Hippocampal formation (tissue), 2 donors: ENCODE measurements at places on chromosomes 11 and 22.

- no peak for DNase-seq
Measured at GRCh38 chr11:128103278-128103873, 484.0 kb downstream of the ETS1 start.

- DNase-seq = no peak
Measured at GRCh38 chr11:127226949-127227348, 226.4 kb upstream of the KIRREL3 start.

DNA sequence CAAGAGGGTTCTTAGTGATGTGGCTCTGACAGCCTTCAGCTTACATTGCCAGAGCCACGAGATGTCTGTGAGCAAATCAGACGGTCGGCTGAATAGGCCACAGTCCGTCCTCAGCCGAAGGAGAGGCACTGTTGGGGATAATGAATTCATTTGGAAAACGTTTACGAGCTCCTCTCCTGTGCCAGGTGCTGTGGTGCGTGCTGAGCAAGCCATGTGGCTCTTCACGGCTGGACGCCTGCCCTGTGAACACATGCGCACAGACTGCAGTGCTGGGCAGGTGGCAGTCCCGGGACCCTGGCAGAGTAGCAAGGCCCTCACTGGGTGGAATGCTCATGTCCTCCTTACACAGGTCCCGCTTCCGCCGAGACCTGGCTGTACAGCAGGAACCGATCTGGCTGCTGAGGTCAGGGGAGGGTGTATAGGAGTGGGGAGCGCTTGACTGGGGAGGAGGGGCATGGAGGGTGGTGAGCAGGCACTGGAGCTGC, 6.8 kb downstream of the TBC1D22A start:
- no peak for DNase-seq

DNA sequence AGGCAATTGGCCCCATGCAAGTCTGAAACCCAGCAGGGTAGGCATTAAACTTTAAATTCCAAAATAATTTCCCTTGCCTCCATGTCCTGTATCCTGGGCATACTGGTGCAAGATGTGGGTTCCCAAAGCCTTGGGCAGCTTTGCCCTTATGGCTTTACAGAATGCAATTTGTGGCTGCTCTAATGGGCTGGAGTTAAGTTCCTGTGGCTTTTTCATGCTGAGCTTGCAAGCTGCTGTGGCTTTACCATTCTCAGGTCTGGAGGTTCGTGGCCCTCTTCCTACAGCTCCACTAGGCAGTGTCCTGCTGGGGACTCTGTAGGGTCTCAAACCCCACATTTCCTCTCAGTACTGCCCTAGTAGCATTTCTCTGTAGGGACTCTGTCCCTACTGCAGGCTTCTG, 15.0 kb upstream of the BIRC3 start:
- no peak for DNase-seq

GRCh38 chr11:55732936-55733335, 40.3 kb upstream of the OR5D13 start:
- DNase-seq = no peak

DNA sequence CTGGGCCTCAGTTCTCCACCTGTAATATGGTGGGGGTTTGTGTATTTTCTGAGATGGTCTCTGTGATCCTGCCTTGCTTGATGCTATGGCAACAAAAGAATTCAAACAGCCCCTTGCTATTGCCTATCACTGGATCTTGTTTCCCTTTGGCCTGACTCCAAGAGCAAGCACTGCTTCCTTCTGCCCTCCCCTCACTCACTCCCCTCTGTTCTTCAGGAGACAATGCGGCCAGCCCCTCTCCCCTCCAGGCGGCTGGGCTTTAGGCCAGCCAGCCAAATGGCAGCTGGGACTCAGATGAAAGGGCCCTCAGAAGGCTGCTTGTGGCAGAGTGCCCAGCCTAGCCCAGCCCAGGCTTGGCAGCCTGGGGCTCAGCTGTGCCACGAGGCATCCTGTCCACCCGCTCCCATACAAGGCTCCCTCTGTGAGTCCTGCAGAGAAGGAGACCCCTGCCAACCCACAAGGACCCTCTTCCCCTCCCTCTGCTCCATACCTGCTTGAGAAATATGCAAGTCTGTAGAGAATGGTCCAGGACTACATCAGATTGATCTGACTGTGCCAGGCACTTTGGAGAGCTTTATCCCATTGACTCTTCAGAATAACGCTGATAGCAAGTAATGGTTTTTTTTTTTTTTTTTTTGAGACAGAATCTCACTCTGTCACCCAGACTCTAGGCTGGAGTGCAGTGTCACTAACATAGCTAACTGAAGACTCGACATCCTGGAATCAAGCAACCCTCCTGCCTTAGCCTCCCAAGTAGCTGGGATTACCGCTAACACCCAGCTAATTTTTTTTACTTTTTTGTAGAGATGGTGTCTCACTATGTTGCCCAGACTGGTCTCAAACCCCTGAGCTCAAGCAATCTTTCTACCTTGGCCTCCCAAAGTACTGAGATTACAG, 7.6 kb upstream of the KCTD14 start:
- DNase-seq = peak; percentile 91

DNA sequence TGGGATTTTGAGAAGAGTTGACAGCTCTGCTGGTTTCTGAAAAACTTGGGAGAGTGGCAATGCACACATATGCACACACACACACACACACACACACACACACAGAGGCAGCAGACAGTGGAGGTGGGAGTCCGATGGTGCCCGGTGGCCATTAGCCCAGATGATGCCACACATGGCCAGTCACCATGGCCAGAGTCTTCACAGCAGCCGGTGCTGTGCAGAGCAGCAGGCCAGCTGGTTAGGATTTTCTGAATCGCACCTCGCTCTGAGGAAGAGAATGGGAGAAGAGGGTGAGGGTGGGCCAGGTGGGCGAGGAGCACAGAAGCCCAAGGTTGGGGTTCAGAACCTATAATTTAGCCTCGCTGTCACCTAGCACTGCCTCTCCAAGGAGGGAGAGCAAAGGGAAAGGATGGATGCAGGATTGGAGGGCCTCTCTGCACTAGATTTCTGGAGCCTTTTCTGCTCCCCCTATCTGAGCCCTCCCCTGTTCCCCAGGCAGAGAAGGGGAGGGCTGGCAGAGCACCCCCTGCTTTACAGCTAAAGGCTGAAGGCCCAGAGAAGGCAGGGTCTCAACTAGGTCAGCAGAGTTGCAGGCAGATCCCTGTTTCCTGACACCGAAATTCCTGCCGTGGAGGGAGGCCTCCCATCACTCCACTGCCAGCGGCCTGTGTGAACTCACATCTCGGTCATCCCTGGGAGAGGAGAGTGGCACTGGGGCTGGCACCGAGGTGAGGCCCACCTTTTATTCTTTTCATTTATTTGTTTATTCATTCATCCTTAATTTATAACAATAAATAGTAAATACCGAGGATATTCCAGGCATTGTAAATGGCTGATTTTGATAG, 25.8 kb upstream of the FXYD6 start:
- DNase-seq = no peak

DNA sequence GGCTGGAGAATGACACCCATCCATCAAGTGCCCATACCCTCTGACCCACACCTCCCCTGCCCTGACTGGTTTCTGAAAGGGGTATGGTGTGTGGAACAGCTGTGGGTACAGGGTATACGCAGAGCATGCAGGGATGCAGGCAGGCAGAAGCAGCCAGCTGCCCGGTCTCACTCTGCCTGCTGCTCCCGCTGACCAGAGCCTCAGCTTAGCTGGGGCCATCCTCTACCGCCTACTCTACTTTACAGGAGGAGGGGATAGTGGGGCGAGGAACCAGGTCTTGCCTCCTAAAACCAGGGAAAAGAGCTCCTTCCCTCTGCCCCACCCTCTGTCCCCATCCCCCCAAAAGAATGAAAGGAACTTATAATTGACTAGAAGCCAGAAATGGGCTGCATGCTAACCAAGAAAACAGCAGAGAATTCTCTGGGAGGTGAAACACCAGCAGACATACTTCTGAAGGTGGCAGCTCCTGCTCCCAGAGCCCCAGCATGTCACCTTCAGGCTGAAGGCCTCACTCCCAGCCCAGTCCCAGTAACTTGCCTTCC, 13.0 kb upstream of the CHRM4 start:
- DNase-seq = no peak

DNA sequence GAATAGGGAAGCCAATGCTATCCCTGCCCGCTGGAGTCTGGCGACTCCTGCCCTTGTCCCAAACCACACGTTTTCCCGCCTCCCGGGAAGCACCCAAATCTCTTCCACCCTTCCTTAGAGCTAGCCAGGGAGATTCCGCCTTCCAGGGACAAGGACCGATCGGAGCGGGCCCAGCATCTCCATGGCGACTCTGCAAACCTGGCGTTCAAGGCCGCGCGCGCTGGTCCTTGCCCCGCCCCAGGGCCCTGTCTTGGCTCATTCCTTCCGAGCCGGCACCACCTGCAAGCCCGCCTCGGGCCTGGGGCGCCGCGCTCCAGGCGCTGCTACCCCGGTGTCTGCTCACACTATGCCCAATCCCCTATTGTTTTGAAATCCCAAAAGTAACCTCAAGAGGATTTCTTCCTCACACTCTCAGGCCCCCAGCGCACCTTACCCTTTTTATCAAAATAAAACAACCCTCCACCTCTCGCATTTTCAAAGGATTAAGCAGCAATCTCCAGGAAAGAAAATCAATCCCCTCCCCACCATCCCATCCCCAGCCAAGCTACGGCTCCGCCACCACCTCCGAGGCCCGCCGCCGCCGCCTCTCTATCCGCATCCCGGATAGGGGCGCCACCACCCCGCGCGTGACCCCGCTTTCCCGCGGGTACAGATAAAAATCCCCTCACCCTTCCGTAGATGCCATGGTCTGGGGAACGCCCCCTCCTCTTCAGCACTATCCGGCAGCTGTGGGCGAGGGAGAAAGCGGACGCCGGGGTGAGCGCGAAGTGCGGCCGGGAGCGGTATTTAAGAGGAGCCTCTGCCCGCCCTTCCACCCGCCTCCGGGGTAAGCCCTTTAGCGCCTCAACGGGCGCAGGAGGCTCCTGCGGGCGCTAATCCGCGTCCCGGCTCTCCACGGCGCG, 825 bp downstream of the SLC1A2 start:
- no peak for DNase-seq

DNA sequence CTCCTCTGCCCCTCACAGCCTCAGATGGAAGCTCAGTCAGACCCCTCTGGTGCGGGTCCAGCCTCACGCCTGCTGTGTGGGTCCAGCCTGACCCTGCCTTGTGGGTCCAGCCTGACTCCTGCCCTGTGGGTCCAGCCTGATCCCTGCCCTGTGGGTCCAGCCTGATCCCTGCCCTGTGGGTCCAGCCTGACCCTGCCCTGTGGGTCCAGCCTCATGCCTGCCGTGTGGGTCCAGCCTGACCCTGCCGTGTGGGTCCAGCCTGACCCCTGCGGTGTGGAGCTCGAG, 445.3 kb downstream of the BRD1 start:
- DNase-seq = no peak

DNA sequence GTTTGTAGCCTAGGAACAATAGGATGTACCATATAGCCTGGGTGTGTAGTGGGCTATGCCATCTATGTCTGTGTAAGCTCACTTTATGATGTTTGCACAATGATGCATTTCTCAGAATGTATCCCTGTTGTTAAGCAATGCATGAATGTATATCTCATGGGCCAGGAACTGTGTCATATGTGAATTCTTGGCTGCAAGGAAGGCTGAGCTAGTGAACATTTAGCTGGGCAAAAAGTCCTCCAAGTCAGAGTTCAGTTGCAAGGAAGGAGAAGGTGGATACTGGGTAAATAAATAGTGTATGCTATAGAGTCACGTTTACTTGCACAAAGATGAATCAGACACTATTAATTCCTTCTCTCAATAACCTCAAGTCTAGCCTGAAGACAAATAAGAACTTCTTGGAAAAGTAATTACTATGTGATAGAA, 136.1 kb downstream of the EHF start:
- DNase-seq = no peak

- DNase-seq = no peak
Measured at GRCh38 chr11:133929401-133930052, 27.2 kb downstream of the IGSF9B start.

- no peak for DNase-seq
Measured at GRCh38 chr11:132872211-132872610, 660.1 kb downstream of the OPCML start.

GRCh38 chr11:12098601-12099000, 11.8 kb upstream of the MICAL2 start:
- no peak for DNase-seq

GRCh38 chr11:22991196-22991595, 130.9 kb upstream of the CCDC179 start:
- DNase-seq = no peak

- DNase-seq = no peak
Measured at GRCh38 chr11:8075119-8075726, 5.8 kb upstream of the TUB start.

GRCh38 chr11:83235825-83236224, 42.3 kb downstream of the ANKRD42 start:
- no peak for DNase-seq

GRCh38 chr22:48268771-48269552, 1506.5 kb downstream of the TBC1D22A start:
- DNase-seq = no peak
